ENCODE measurements at places on chromosomes 3 and 15.

DNA sequence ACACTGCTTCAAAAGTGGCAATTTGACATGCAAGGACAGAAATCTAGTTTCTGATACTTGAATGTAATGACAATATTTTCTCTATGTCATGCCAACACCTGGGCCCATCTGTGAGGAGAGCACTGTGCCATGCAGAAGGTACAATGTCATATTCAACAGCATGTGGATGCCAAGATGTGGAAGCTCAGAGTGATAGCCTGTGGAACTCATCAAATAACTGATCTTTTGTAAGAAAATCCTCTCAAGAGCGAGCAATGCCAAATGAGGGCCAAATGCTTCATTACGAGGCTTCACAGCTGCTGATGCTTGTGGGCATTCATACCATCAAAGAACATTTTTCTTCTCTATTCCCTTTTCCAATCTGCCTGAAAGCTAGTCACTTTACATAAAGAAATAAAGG, 95.1 kb downstream of the ROBO1 start:
- DNase-seq: no peak

GRCh38 chr3:42096796-42097565, 5.8 kb downstream of the TRAK1 start:
- DNase-seq: no peak

- DNase-seq: no peak
Observed at GRCh38 chr3:57956119-57956832, 51.9 kb upstream of the FLNB start.

- DNase-seq: no peak
Observed at GRCh38 chr15:29101491-29101890, 168.1 kb downstream of the NSMCE3 start.

GRCh38 chr3:66825375-66825774, 172.7 kb upstream of the KBTBD8 start:
- no peak for DNase-seq

DNA sequence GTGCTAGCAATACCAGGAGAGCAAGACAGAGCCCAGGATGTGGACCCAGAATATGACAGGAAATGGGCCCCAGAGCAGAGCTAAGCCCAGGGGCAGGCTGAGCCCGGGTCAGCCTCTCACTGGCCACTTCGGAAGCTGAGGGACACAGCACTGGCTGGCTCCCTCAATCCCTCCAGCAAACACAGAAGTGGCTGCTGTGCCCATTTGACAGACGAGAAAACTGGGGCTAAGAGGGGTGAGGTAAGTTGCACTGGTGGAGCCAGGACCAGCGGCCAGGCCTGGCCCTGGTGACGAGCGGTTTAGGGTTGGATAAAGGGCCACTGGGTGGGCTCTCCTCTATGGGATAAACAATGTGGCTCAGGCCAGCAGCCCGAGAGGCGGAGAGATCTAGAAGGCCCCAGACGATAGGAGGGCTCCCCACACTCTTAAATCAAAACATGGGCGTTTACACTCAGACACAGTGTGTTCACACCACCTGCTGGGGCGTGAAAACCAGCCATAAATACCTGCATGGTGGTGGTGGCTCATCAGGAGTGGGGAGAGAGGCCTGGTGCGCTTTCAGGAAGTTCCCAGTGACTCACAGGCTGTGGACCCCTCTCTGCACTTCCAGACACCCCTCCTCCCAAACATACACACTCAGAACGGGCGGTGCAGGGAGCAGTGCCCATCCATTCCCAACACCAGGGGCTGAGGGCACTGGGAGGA, 12.0 kb upstream of the LINGO1 start:
- no peak for DNase-seq

GRCh38 chr3:31613654-31614053, 80.9 kb downstream of the STT3B start:
- no peak for DNase-seq

GRCh38 chr15:87207990-87208580, 1048.5 kb downstream of the NTRK3 start:
- no peak for DNase-seq

GRCh38 chr3:112047264-112047663, 12.7 kb downstream of the TMPRSS7 start:
- no peak for DNase-seq
